A549 (cell line): ENCODE measurements at places on chromosomes 5 and 9.

- DNase-seq, result no peak
Observed at GRCh38 chr5:115624994-115625393, 842 bp downstream of the TMED7 start.

GRCh38 chr9:134375430-134376385, 49.5 kb downstream of the RXRA start:
- DNase-seq, result no peak

- DNase-seq, result no peak
Observed at GRCh38 chr5:39164016-39164415, 55.3 kb downstream of the FYB1 start.

DNA sequence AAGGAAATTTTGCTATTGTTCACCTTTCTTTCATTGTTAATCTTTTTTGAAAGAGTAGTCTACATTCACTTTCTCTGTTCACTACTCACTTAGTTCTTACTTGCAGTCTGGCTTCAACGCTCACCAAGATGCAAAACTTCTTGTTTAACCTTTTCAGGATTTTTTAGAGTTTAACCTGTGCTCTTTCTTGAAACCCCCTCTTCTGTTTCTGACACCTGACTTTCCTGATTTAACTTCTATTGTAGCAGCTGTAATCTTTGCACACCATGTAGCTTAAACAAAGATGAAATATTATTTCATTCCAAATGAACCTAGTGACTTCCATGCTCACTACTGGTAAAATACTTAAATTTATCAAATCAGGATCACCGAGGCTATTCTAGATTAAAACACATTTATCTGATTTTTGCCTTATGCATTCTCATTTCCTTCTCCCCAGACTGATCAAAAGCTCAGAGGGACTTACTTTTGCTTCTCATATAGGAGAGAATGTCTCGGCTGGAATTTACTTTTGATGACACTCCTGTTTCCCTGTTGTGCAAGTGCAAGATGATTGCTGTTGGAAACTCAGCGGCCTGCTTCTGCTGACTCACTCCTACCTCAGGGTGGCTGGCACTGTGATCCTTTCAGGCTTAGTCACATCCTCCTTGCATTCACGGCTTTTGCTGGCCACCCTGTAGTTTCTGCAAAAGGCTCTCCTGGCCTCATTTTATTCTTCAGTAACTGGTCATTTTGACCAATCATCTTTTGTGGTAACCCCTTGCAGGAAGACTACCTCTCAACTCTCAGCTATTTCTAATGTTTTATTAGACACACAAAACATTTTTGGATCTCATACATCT, 109.3 kb upstream of the IFNE start:
- DNase-seq, result peak; percentile 74

GRCh38 chr9:124348831-124349230, 66.4 kb downstream of the PSMB7 start:
- no peak for DNase-seq

GRCh38 chr9:123119566-123119965, 86.1 kb downstream of the GPR21 start:
- no peak for DNase-seq

DNA sequence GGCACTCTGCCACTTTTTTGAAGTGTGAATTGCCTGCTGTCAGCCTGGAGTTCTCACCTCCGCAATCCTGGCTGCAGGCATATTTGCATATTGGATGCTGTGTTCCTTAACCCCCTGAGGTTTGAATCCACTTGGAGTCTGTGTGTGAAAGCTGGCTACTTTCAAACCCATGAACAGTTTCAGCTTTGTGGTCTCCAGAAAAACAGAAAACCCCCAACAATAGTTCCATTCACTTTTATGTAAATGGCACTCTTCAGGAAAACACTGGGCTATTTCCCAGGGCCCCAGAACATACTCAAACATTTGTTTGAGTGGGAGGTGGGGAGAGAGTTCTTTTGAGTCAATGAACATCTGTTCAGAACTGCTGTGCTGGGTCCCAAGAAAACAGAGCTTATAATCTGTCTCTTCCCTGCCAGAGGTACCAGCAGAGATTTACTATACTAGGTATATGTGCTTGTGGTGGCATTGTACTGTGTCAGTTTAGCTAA, 5.0 kb downstream of the NUDT2 start:
- no peak for DNase-seq

GRCh38 chr5:1827886-1828397, 26.7 kb downstream of the NDUFS6 start:
- no peak for DNase-seq

DNA sequence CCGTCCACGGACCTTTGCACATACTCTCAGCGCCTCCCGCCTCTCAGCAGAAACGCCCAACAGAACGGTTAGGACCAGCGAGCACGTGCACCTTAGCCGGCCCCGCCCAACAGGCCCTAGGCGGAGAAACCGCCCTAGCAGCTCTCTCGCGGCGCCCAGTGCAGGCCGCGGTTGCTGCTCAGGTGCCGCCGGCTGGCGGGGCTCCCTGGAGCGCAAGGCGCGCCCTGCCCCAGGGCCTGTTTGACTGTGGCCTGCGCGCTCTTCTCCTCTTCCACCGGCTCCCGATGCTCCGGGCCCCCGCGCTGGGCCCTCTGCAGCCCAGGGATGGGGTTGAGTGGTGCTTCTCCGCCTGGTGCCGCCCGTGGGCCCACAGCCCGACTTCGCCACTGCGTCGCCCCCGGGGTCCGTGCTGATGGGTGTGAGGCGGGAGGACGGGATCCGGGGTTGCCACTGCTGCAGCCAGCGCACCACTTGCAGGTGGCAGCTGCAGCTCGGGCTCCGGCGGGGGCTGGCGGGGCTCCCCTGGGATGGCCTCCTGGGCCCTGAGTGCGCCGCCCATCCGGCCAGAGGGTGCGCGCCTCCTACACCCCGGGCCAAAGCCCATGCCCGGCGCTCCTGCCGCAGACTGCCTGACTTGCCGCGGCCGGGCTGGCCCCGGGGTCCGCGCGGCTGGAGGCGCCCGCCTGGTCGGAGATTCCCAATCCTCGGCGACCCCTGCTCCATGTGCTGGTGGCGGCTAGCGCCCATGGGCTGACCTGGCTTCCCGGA, 1889.4 kb upstream of the CDH9 start:
- DNase-seq, result peak; percentile 40

GRCh38 chr9:104856413-104856941, 71.5 kb downstream of the ABCA1 start:
- DNase-seq, result no peak

DNA sequence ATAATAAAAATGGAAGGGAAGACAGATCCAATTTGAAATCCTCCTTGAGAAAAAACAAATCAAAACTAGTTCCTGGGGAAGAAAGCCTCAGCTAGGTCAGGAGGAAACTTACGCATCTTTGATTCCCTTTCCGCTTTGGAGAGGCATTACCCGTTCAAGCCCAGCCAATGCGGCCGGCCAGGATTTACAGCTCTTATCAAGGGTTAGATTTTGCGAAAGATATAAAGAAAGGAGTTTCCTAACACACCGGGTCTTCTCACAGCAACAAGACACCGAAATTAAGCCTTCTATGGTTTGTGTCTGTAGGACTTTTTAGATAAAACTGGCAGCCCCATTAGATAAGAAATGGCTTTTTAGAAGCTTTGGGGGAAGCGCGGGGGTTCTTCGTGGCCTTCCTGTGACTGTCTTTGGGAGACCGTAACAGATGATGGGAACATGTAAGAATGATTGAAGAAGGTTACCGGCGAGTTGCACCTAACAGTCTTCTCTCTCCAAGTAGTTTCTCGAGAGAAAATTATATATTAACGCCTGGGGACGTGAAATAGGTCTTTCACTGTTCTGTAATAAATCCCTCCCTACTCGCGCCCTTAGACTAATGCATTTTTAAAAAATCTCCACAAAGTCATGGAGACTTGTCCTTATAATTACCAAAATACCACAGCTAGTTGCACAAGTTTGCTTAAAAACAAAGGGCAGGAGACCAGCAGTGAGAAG, 1.3 kb upstream of the ISL1 start:
- no peak for DNase-seq

DNA sequence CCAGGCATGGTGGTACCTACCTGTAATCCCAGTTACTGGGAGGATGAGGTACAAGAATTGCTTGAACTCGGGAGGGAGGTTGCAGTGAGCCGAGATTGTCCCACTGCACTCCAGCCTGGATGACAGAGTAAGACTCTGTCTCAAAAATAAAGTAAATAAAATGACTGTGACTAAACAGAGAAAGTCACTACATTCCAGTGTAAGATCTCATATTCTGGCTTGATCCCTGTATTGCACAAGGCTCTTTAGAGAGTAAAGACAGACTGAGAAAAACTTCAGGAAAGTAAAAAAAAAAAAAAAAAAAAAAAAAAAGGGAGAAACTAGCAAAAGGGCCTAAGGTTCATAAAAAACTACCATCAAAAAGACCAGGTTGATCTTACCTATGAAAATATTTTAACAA, 106.6 kb upstream of the PJA2 start:
- DNase-seq, result no peak

GRCh38 chr9:134751622-134752021, 110.0 kb downstream of the COL5A1 start:
- DNase-seq, result no peak

DNA sequence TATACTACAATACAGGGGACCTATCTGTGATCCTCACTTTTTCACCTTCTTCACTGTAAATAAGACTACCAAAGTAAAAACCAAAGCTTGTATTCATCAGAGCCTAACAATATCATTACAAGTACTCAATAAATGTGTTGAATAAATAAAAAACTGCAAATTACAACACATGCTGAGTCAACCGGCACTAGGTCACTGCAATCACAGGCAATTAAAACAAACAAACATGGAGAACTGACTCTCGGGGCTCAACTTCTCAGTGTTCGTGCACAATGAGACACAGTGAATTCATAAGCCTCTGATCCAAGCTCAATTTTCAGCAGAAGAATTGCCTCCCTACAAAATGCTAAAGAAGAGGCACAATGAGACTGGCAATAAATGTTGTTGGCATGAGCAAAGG, 69.2 kb downstream of the CDK5RAP2 start:
- no peak for DNase-seq

DNA sequence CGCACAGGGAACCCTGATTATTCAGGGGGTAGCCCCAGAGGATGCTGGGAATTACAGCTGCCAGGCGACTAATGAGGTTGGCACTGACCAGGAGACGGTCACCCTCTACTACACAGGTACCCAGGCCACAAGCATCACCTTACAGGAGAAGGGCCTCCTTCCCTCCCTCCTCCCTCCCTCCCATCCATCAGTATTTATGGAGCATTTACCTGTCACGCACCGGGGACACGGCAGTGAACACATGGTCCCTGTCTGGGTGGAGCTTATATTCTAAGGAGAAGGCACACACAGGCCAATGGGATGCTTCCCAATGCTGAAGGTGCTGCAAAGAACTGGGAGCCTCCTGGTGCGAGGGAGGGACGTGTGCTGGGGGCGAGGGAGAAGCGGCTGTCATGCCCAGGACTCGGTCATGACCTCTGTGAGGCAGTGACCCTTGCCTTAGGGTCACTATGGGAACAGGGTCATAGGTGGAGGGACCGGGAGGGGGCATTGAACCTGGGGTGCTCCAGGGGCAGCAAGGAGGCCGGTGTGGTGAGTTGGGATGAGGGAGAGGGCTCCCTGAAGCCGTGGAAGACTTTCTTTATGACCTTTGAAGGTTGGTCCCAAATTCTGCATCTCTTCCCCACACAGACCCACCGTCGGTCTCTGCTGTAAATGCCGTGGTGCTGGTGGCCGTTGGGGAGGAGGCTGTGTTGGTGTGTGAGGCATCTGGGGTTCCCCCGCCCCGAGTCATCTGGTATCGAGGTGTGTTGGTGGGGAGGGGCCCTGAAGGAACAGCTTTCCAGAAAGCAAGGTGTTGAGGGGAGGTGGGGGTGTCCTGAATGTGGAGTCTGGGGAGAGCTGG, 41.5 kb downstream of the HMCN2 start:
- DNase-seq, result no peak

DNA sequence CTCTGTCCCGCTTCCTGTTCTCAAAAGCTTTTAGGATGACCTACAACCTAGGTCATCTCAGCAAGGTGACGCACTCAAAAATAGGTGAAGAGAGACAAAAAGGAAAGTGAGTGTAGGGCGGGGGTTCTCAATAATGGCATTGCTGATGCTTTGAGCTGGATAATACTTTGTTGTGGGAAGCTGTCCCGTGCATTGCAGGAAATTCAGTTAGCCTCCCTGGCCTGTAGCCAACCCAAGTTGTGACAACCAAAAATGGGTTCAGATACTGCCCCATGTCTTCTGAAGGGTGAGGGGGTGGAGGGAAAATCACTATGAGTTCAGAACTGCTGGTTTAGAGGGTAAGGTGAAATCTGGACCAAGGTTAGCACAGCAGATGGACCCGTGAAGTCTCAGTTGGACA, 151.4 kb downstream of the MAST4 start:
- no peak for DNase-seq
